Upper lobe of right lung (tissue), 1 donor: ENCODE measurements at places on chromosomes 13 and 19. TPM values are rescaled to one million over a fixed set of nuclear protein-coding genes. Genes with fewer than 3 reads are reported as not detected.

The LGALS7B gene
- total RNA-seq = 3.2 TPM

The UPF3A gene
- 35.6 TPM for total RNA-seq

The CLDND2 gene
- total RNA-seq = 0.64 TPM

The ZNF888 gene
- 9.1 TPM for total RNA-seq

The SKA3 gene
- total RNA-seq = 1.7 TPM

The TRPC4 gene
- 1.6 TPM for total RNA-seq

The GAS6 gene
- total RNA-seq = 197 TPM
